ENCODE measurements at places on chromosomes 5 and 9. TPM values are rescaled to one million over a fixed set of nuclear protein-coding genes. Genes with fewer than 3 reads are reported as not detected.

The S1PR3 gene
- total RNA-seq, result 38.7 TPM

The OMD gene
- 1.2 TPM for total RNA-seq

The FST gene
- total RNA-seq, result 2.0 TPM

The NCBP1 gene
- total RNA-seq, result 30.0 TPM

The ANAPC2 gene
- total RNA-seq, result 31.9 TPM

The ANKRD31 gene
- total RNA-seq, result 0.25 TPM

The DEPDC1B gene
- total RNA-seq, result 0.71 TPM

The PCDHB13 gene
- 7.7 TPM for total RNA-seq

The MAMDC2 gene
- 6.5 TPM for total RNA-seq

The IL4 gene
- not detected for total RNA-seq

The OR1Q1 gene
- not detected for total RNA-seq

The TNC gene
- total RNA-seq, result 242 TPM

The HSPB3 gene
- total RNA-seq, result not detected

The IFNK gene
- not detected for total RNA-seq

The C7 gene
- total RNA-seq, result 763 TPM

The PRRC1 gene
- total RNA-seq, result 88.1 TPM

The IFNA13 gene
- total RNA-seq, result not detected

The TNFSF15 gene
- 24.5 TPM for total RNA-seq
